ENCODE measurements at places on chromosomes 2 and 18.

DNA sequence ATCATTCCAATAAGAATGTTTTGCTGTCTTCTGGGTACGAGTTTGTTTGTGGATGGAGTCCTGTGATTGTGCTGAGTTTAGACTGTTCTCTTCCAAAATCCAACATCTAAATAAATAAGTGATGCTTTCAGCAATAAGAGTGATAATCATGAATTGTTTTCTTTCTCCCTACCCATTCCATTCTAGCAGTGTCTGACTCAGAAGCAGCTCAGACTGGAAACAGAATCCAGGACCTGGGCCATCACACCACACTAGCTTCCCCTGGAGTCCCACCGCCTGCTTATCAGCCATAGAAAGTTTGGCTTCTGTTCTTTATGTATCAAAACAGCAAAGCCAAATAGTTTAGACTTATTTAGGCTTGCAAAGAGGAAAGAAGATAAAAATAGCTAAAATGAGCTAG is 76.4 kb upstream of the CNGA3 start:
- no peak for DNase-seq

- DNase-seq = no peak
Measured at GRCh38 chr2:30310371-30310770, 79.0 kb downstream of the LBH start.

GRCh38 chr18:47260924-47261701 is 9.7 kb upstream of the SKOR2 start:
- DNase-seq = no peak

- no peak for DNase-seq
Measured at GRCh38 chr2:235447210-235447609, 46.6 kb upstream of the AGAP1 start.

DNA sequence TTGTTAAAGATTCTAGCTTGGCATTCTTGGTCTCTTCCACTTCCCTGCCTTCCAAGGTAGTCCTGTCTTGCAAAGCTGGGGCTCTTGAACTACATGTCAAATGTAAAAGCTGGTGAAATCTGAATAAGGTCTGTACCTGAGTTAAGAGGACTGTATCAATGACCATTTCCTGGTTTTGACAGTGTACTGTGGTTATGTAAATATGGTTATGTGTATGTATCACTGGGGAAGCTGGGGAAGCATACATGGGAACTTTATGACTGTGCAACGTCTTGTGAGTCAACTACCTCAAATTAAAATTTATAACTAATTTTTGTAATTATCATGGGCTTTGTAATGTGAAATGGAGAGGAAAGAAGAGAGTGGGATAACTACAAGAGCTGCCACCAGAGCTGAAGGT is 81.7 kb downstream of the COL4A4 start:
- DNase-seq = no peak

GRCh38 chr18:62186499-62186773 is 420 bp downstream of the PIGN start:
- DNase-seq = no peak

DNA sequence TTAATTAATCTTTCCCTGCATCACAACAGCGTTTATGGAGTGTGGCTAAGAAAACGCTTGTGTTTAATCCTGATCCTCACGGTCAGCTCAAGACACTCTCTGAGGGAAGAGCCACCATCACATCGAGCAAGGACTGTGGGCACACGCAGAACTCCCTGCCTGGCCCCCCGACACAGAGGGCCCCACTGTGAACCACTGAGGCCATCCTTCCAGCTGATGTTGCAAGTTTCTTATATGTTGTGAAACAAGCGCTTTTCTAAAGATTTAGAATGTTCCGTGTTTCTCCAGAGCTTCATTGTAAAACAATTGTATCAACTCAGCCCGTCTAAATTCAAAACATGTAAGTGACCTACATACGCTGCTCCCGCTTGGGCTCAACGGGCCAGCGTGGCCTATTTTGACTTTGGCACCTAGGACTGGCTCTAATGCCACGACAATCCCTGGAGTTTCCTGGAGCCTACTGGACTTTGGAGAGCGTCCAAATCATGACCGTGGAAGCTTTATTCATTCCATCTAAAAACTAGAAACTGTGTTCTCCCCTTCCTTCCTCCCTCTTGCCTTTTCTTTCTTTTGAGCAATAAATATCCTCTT is 34.9 kb downstream of the SERPINE2 start:
- DNase-seq = no peak

- DNase-seq = no peak
Measured at GRCh38 chr2:190529486-190530247, 4.9 kb downstream of the NEMP2 start.

DNA sequence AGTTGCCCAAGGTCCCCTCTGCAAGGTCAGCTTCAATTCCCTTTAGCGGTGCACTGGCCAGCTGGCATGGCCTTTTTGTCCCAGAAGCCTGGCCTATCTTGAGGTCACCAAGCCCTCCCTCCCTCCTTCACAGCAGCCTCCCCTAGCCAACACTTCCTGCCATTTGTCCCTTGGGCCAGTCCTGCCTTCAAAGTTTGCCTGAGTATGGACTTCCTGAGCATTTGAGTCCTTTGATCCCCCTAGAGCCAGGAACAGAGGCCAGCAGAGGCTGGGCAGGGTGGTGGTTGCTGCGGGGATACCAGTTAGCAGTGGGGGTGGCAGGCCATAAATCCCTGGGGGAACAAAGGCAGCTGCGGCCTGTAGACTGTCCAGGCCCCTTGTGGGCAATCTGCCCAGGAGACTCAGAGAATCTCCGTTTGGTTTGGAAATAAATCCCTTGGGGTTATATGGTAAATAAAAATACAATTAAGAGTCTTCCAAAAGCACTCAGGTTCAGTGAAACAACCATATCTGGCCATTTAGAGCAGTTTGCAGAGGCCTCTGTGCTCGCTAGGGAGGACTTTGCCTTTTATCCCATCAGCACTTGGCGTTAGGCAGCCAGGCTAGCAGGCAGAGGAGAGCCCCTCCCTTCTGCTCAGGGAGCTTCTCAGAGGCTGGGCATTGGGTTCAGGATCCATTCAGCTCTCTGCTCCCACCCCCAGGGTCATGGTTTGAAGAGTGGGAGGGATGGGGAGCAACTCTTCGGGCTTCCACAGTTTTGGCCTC is 3.1 kb upstream of the HES6 start:
- no peak for DNase-seq

- DNase-seq = no peak
Measured at GRCh38 chr18:76450452-76451395, 44.3 kb downstream of the ZNF516 start.

DNA sequence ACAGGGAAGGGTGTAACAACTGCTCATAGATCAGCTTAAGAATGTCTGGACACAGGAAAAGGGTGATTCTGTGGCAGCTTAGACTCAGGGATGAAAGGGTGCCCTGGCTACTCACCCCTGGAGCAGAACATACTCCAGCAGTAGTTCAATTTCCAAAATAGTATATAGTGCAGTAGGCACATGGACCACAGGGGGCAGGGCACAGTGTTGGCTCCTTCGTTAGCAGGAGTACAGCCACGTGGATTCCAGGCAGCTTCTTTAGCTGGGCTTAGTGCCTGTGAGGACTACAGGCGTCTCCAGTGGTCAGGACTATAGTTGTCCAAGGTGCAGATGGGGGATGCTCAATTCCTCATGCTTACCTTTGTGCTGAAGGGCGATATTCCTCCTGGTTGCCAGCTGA is 277.5 kb upstream of the DDX18 start:
- no peak for DNase-seq

GRCh38 chr18:77116201-77117080 is 16.1 kb downstream of the MBP start:
- no peak for DNase-seq

DNA sequence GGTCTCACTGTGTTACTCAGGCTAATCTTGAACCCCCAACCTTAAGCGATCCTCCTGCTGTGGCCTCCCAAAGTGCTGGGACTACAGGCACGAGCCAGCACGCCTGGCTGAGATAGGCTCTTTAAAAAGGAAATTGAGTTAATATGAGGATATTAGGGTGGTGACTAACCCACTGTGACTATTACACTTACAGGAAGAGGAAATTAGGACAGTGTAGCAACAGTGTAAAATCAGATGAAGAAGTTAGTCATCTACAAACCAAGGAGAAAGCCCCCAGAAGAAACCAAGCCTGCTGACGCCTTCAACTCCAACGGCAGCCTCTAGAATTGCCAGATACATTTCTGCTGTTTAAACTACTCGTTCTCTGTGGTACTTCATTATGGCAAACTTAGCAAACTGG is 711.9 kb downstream of the SUCLG1 start:
- no peak for DNase-seq

DNA sequence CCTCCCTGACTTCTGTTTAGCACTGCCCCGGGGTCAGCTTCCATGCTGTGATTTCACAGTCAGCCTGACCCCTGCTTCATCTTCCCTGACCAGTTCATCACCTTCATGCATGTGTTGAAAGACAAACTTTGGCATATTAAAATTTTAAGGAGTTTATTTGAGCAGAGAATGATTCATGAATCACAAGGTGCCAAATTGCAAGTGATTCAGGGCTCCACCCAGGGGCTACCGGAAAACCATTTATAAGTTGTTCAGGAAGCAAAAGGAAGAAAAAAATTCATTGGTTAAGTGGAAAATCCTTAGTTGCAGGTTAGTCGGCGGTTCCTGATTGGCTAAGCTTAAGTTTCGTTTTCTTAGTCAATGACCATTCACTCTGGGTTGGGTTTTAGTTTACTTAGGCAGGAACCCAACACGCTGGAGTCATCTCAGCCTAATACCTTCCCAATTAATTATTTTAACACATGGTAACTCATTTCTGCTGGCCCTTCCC is 10.6 kb downstream of the IL1F10 start:
- DNase-seq = no peak

DNA sequence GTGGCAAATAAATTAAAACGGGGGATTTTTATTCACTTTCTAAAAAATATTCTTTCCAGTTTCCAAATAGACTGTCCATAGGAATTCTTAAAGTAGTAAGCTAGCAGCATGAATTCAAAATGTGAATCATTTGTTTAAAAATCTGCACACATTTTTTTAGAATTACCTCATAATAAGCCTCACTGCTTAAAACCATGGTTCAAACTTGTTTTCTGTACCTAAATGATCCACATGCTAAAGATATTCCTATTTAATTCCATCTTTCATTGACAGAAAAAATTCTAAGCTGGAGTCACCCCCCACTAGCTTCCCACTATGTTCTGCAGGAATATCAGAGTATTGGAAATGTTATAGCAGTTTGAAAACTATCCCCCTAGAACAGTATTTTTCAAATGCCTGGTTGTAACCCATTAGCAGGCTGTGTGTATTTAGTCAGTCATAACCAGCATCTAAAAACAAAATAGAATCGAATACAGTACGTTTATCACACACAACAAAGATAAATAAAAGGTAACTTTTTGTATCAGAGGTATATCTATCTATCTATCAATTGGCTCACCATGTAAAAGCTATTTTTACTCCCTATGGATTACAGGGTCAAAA is 11.2 kb upstream of the IKZF2 start:
- no peak for DNase-seq

GRCh38 chr2:135585586-135585985 is 54.3 kb downstream of the R3HDM1 start:
- no peak for DNase-seq

DNA sequence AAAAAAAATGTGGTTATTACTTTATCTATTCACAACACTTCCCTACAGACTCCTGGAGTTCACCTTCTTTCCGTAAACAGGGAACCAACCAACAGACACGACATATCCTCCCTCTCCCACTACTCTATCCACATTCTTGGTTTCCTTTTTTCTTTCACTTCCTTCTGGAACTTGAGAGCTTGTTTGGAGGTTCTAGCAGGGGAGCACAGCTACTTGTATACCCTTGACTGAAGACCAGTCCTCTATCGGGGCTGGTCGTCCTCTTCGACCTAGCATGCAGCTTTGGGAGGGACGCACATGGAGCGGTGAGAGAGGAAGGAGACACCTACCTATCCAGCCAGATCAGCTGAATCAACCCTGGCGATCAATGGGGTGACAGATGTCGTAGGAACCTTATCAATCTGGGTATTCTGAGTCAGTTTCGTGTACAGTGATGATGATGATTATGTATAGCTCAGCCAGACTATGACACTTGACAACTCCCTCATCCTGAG is 43.5 kb upstream of the MSH2 start:
- DNase-seq = no peak

DNA sequence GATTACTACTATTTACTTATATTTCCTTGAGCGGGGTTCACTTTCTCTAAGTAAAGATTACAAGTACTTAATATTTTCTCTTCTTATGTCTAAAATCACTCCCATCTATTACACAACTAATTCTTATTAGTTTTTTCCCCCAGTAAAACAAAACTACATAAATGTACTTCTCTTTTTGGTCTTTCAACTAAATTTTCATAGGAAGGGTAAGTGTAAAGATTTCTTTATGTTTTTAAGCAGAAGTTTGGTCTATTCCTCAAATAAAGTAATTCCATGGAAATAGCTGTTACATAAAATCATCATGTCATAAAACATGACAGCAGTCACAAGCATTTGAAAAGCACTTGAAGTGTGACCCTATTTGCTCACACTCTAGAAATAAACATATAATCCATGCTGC is 249.0 kb downstream of the ZEB2 start:
- no peak for DNase-seq

- no peak for DNase-seq
Measured at GRCh38 chr18:55863876-55864275, 275.9 kb upstream of the TCF4 start.

DNA sequence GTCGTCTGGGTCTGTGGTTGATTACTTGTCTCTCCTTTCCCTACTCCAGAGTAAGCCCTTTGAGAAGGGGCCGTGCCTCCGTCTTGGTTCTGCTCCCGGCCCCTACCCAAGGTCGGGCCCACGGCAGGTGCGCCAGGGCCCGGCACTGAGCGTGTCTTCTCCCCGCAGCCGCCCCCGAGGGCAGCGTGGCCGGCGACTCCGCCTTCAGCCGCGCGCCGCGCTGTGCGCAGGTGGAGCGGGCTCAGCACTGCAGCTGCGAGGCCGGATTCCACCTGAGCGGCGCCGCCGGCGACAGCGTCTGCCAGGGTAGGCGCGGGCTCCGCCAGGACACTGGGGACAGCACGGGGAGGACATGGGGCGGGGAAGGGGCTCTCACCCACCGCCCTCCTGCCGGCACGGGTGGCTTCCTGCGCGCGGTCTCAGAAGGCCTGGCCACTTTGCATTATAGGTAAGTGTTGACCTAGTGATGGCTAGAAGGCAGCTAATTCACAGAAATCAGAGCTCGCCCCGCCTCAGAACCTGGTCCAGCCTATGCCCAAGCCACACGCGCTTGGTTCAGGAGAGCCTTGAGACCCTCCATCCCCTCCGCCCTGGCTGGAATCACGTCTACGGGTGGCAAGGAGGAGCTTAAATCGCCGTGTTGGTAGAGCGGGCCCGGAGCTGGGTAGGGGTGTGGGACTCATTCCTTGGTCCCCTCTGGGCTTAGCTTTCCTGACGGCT is 43.5 kb downstream of the FBLN7 start:
- peak; percentile 47 for DNase-seq

Measured in activated T-cell treated with anti-CD3 and anti-CD28 coated beads for 4 hours (primary cell).